ENCODE measurements at places on chromosomes 11 and 22. TPM values are rescaled to one million over a fixed set of nuclear protein-coding genes. Genes with fewer than 3 reads are reported as not detected.
A peak's percentile ranks its signal among the peaks of the same experiment; 100 is the strongest.

The MFNG gene
- 4.7 TPM for total RNA-seq

The ANO5 gene
- total RNA-seq, result 2.8 TPM

The RFPL3 gene
- total RNA-seq, result not detected

The SCGB1D4 gene
- total RNA-seq, result 25.3 TPM

The CNIH2 gene
- 2.5 TPM for total RNA-seq

The ALDH3B1 gene
- total RNA-seq, result 11.4 TPM

The MTMR2 gene
- total RNA-seq, result 14.4 TPM

DNA sequence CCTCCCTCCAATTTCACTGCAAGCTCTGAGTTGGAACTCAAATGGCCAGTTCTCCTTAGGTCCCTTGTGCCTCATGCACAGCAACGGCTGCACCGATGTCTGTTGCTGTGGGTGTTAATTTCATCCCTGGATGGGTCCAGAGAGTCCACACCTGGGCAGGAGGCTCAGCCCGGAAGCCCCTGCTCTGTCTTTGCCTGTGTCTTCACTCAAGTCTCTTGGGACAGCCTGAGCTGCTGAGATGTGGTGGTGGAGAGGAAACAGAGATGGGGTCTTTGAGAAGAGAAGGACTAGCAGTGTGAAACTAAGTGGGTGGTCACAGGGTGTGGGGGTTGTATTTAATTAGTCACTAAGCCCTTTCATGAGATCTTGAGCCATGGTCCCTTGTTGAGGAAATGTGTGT, 109.3 kb downstream of the NECTIN1 start:
- H3K36me3 ChIP-seq, result no peaks in the 10 kb centered on the region
- no peak for DNase-seq
- H3K4me3 ChIP-seq, result no peak overlapping the region

GRCh38 chr11:62931499-62932278, 10.5 kb upstream of the CHRM1 start:
- H3K27me3 ChIP-seq, result no peaks in the 10 kb centered on the region
- H3K27ac ChIP-seq, result no peak overlapping the region
- DNase-seq, result no peak
- no peaks in the 10 kb centered on the region for H3K4me1 ChIP-seq
- no peaks in the 10 kb centered on the region for H3K36me3 ChIP-seq

- no peaks in the 10 kb centered on the region for H3K4me1 ChIP-seq
- no peak for DNase-seq
- H3K27me3 ChIP-seq, result no peaks in the 10 kb centered on the region
Observed at GRCh38 chr11:107006076-107006833, 12.0 kb downstream of the GUCY1A2 start.

DNA sequence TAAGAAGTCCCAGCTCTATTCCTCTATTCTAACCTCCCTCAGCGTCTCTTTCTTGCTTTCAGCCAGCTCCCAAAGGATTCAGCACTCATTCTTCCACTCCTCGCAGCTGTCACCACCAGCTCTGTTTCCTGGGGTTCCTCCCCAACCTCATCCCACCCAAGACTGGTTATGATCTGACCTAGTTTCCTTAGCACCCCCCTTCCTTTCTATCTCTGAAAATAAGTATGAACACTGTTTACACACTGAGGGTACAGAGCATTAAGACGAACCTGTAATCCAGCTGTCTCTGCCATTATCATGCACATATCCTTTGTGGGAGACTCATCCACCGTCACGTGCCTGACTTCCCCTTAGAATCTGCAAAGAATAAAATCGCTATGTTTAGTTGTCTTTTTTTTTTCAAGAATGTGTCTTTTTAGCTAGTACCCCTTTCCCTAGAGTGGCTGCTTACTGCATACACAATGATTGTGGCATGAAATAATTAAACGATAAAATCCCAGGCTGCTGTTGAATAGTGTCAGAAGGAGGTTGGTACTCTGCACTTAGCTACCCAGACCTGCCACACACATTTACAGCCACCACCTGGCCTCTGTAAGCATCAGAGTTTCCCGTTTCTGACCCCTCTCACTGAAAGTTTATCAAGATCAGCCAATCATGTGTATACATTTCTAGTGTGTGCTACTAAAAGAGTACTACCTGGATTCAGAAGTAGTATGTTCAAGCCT, 26.9 kb upstream of the CSTF3 start:
- no peaks in the 10 kb centered on the region for H3K36me3 ChIP-seq
- H3K27ac ChIP-seq, result no peak overlapping the region
- no peaks in the 10 kb centered on the region for H3K27me3 ChIP-seq
- H3K4me1 ChIP-seq, result no peaks in the 10 kb centered on the region

DNA sequence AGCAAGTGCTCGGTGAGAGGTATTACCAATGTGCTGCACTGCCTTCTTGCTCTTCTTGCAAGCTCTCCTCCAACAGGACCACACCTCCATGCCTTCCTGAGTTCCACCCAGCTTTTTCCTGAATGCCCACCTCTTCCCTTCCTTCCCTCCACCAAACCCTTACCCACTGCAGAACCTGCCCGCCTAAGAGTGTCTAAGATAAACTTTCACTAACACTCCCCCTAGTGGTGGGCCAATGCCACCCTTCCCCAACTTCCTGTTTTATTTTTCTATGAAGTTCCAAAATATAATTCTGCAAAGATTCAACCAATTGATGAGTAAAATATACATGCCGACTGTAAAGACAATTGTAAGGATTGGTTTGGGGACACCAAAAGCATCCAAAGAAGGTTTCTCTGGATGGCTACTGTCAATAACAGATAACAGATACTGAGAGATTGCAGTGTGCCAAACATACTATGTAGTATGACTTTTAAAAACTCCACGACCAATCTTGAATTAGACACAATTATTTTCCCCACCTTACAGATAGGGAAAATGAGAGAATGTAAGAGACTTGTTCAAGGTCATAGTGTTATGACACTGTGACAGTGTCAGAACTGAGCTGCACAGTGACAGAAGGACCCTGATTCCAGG, 38.6 kb upstream of the BMAL1 start:
- H3K27ac ChIP-seq, result no peak overlapping the region
- no peaks in the 10 kb centered on the region for H3K36me3 ChIP-seq
- peak; percentile 48 for DNase-seq
- H3K4me3 ChIP-seq, result no peak overlapping the region

GRCh38 chr11:19444231-19444630, 203.5 kb upstream of the E2F8 start:
- H3K27me3 ChIP-seq, result no peaks in the 10 kb centered on the region
- DNase-seq, result no peak
- H3K4me1 ChIP-seq, result no peaks in the 10 kb centered on the region

- DNase-seq, result no peak
- no peaks in the 10 kb centered on the region for H3K4me1 ChIP-seq
- H3K27ac ChIP-seq, result no peak overlapping the region
Observed at GRCh38 chr11:9609841-9610240, 36.4 kb downstream of the WEE1 start.

- H3K36me3 ChIP-seq, result no peaks in the 10 kb centered on the region
- H3K4me1 ChIP-seq, result peaks cover 4% of the 10 kb centered on the region
- no peaks in the 10 kb centered on the region for H3K27me3 ChIP-seq
- peak overlapping the region; percentile 46 for H3K27ac ChIP-seq
- no peak for DNase-seq
Observed at GRCh38 chr11:65390996-65391395, 4.6 kb downstream of the FRMD8 start.

GRCh38 chr11:102583141-102583873, 41.8 kb downstream of the MMP20 start:
- H3K4me3 ChIP-seq, result no peak overlapping the region
- DNase-seq, result no peak
- H3K36me3 ChIP-seq, result no peaks in the 10 kb centered on the region
- H3K27me3 ChIP-seq, result no peaks in the 10 kb centered on the region

DNA sequence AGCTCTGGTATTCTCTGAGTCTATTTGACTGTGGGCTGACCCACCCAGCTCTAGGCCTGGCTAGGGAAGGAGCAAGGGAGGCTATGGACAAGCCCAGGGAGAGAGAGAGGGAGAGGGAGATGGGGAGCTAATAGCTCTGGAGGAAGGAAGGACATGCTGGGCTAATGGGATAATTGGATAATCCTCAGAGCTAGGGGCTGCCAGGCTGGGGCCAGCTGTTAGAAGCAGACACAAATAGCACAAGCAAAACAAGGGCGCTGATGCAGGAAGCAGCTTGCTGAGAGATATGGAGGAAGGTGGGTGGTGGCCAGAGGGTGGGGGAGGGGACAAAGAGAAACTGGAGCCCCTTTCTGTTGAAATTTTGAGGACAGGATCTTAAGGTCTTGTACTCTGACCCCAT, 23.2 kb downstream of the ADORA2A start:
- no peak for DNase-seq
- no peak overlapping the region for H3K4me3 ChIP-seq
- H3K36me3 ChIP-seq, result no peaks in the 10 kb centered on the region
- H3K27ac ChIP-seq, result no peak overlapping the region
- peaks cover 13% of the 10 kb centered on the region for H3K4me1 ChIP-seq
- H3K27me3 ChIP-seq, result no peaks in the 10 kb centered on the region

GRCh38 chr22:28053896-28054818, 135.1 kb upstream of the PITPNB start:
- no peaks in the 10 kb centered on the region for H3K27me3 ChIP-seq
- H3K36me3 ChIP-seq, result no peaks in the 10 kb centered on the region
- no peaks in the 10 kb centered on the region for H3K4me1 ChIP-seq
- DNase-seq, result no peak

DNA sequence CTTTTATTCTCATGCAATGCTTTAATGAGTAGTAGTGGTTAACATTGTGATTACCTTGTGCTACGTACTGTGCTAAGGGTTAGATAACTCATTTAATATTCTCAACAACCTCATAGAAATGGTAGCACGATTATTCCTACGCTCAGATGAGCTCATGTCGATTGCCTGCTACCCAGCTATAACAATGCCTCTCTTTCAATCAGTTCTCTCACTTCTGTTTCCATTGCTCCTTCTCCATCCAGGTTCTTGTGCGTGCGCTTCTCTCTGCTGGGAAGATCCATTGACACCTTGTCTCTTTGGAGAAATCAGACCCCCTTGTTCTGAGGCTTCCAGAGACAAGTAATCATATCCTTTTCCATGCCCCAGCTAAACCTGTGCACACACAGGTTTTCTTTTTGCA, 120.8 kb downstream of the NECTIN1 start:
- H3K36me3 ChIP-seq, result no peaks in the 10 kb centered on the region
- no peak for DNase-seq
- no peak overlapping the region for H3K4me3 ChIP-seq
- no peaks in the 10 kb centered on the region for H3K27me3 ChIP-seq
- H3K27ac ChIP-seq, result no peak overlapping the region
- no peaks in the 10 kb centered on the region for H3K4me1 ChIP-seq

DNA sequence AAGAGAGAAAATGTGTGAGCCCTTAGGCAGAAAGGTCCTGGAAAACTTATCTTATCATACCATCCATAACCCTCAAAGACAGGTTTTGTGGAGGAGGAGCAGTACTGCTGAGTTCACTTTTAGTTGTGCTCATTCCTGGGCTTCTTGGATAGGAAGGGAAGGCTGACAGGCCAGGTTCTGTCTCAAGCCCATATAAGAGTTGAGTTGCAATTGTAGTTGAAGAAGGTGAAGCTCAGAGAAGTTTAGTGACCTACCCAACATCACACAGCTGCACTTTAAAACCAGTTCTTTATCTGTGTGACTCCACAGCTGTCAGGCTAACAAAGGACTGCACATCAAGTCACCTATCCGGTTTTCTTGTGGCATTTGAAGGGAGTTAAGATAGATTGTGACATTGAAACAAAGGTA, 13.0 kb downstream of the TEAD1 start:
- no peaks in the 10 kb centered on the region for H3K27me3 ChIP-seq
- DNase-seq, result no peak
- H3K4me1 ChIP-seq, result peaks cover 27% of the 10 kb centered on the region
- H3K27ac ChIP-seq, result no peak overlapping the region
- H3K4me3 ChIP-seq, result no peak overlapping the region

DNA sequence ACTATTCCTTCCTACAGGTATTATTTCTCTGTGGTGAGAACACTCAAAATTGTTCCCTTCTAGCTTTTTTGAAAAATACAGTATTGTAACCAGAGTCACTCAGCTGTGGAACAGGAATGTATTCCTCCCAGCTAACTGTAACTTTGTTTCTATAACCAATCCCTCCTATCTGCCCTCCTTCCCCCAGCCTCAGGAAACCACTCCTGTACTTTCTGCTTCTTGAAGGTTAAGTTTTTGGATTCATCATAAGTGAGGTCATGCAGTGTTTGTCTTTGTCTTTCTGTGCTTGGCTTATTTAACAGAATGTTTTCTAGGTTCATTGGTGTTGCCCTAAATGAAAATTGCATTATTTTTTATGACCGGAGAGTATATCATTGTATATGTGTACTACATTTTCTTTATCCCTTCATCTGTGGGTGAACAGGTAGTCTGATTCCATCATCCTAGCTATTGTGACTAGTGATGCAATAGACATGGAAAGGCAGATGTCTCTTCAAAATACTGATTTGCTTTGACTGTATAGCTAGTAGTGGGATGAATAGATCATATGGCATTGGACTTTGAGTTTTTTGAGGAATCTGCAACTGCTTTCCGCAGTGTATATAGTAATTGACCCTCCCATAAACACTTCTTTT, 112.9 kb upstream of the GRK3 start:
- DNase-seq, result no peak
- no peak overlapping the region for H3K27ac ChIP-seq
- H3K36me3 ChIP-seq, result no peaks in the 10 kb centered on the region
- H3K4me1 ChIP-seq, result peaks cover 8% of the 10 kb centered on the region

Data from ovary (tissue), 10 donors.